ENCODE measurements at places on chromosomes 6 and 20.

DNA sequence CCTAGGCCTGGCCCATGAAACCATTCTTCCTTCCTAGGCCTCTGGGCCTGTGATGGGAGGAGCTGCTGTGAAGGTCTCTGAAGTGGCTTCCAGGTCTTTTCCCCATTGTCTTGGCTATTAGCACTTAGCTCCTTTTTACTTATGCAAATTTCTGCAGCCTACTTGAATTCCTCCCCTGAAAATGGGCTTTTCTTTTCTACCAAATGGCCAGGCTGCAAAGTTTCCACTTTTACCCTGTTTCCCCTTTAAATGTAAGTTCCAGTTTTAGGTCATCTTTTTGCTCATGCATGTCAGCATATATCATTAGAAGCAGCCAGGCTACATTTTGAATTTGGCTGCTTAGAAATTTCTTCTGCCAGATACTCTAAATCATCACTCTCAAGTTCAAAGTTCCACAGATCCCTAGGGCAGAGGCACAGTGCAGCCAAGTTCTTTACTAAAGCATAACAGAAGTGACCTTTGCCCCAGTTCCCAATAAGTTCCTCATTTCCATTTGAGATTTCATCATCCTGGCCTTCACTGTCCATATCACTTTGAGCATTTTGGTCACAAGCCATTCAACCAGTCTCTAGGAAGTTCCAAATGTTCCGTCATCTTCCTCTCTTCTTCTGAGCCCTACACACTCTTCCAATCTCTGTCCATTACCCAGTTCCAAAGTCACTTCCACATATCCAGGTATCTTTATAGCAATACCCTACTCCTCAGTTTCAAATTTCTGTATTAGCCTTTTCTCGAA is 71.9 kb downstream of the TBC1D7 start:
- DNase-seq: no peak

DNA sequence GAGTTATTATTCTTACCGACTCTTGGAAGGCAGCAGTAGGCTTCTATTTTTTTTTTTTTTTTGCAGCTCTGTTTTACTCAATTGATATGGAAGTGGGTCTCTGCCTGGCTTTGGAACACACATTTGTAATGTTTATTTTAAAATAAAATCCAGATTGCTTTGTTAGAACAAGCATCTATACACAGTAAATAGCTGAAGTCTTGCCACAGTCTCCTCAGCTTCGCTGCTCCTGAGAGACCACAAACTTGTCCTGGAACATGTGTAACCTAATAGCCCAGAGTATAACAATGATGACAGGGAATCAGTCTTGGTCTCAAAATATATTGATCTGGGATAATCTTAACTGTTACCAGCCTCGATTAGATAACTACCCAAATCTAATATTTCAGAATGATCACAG is 299.8 kb upstream of the NOX3 start:
- no peak for DNase-seq

DNA sequence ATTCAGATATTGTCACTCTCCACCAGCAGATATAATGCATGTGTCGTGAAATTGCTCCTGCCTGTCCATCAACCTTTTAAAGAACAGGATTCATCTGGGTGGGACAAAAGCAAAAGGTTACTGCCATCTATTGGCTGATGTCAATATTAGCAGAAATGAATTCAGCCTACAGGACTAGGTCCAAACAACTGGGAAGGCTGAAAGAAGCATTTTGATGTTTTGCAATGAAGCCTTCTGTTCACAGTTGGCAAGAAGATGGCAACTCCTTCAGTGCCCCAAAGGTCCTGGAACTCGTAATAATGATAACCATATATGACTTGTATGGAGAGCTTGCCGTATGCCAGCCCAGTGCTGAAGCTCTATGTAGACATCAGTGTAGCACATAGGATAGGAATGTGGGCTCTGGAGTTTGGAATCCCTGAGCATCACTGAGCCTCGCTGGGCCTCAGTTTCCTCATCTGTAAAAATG is 7.5 kb downstream of the BCAS1 start:
- DNase-seq: no peak

GRCh38 chr20:22004946-22005345 is 299.5 kb downstream of the PAX1 start:
- DNase-seq: no peak

GRCh38 chr6:13438126-13438525 is 49.3 kb downstream of the GFOD1 start:
- no peak for DNase-seq

- DNase-seq: no peak
Measured at GRCh38 chr20:20697325-20697845, 15.1 kb downstream of the RALGAPA2 start.
